ENCODE measurements at places on chromosomes 3 and 15.
A peak's percentile ranks its signal among the peaks of the same experiment; 100 is the strongest.

- DNase-seq: no peak
Measured at GRCh38 chr3:138396752-138397410, 37.5 kb upstream of the ESYT3 start.

- no peak for DNase-seq
Measured at GRCh38 chr15:101025896-101026631, 106.9 kb downstream of the LRRK1 start.

- no peak for DNase-seq
Measured at GRCh38 chr3:37715976-37716375, 145.7 kb upstream of the CTDSPL start.

DNA sequence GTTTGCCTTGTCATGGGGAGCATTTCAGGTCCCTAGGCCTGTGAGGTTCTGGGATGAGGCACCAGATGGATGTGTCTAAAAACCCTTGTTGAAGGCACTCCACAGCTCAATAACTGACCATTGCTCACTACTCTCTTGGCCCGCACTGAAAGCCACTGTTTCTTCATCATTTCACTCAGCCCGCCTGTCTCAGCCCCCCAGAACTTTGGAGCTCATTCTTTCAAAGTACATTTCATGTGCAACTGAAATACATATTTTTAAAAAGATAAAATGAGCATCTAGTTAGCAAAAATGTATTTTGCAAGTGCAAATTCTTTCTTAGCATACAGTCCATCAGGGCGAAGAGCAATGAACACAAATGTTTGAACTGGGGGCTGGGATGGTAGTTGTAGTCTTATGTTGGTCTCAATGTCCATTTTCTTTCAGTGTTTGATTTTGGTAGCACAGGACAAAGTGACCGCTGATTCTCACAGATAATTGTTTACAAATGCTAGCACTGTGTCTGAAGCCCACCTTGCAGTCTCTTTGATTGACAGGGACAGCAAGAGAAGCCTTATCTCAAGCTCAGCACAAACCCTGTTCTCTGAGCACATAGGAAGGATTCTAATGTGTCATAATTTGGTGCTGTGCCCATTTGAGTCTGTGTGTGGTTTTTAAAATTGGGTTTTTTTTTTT lies 19.6 kb downstream of the HEMK1 start:
- no peak for DNase-seq

- DNase-seq: no peak
Measured at GRCh38 chr3:158337110-158337509, 227.2 kb downstream of the RSRC1 start.

- DNase-seq: no peak
Measured at GRCh38 chr3:100440895-100441294, 39.6 kb downstream of the LNP1 start.

- DNase-seq: no peak
Measured at GRCh38 chr15:49758856-49759255, 138.0 kb downstream of the DTWD1 start.

GRCh38 chr3:10370429-10370828 lies 49.5 kb upstream of the SEC13 start:
- DNase-seq: no peak

GRCh38 chr15:70095408-70096214 lies 2.1 kb downstream of the TLE3 start:
- no peak for DNase-seq

GRCh38 chr3:95277613-95278012 lies 1214.8 kb downstream of the NSUN3 start:
- peak; percentile 4 for DNase-seq

DNA sequence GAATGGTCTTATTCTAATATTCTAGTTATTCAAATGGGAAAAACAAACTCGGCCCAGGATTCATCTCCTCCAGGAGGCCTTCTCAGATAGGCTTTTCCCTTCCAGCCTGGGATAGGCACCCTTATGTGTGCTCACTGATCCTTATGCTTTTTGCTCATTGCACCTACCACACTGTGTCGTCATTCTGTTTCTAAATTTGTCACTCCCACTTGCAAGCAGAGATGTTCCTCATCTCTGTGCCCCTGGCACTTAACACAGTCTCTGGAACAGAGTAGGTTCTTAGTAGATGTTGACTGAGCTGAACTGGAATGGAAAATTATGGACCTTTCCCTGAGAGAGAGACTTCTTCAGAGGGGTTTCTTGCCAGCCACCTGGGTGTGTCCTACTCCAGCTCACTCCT lies 18.7 kb upstream of the SPG11 start:
- DNase-seq: no peak

DNA sequence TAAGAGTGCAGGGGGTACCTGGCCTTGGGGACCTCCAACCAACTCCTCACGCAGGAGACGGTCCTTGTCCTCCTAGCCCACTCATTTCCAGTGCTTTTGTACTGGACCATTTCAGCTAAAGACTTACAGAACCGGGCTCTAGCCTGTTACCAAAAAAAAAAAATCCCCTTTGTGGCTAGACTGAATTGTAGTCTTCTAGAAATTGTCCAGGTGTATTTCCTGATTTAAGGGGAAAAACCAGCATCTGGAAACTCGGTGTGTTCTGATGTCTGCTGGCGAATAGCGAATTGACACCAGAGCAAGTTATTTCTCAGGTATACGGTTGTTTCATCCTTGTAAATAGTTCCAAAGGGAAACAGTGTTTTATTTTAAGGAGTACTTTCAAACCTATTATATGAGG lies 21.1 kb upstream of the MINDY4B start:
- no peak for DNase-seq

DNA sequence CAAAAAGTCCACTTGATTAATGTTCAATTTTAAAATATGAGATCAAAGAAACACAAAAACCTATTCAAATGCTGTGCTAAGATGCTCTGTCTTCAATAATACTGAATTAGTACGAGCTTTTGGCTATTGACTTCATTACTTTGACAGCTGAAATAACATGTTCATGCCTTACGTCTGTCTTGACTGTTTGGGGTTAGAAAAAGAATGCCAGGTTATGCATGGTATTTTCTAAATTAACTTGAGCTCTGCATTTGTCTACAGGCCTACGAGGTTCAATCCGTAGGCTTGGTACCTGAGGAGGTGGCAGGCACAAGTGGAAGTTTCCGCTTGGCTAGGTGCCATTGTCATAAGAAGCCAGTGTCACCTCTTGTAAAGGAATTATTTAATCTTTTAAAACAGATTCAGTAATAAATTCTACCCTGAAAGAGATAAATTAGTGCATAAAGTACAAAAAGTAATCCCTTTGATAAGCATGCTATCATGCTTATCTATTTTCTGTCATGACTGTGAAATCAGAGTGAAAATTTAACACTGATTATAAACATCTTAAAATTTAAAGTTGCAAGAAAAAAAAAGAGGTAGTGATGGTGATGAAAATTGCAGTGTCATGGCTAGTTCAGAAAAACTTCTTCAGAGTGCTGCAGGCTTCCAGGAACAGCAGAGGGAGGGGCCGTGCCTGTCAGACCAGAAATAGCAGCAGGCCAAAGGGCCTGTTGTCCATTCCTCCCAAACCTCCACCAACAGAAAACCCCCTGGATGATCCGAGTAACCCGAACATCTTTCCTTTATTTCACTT lies 115.7 kb downstream of the ARRDC4 start:
- DNase-seq: no peak
